Activated CD8-positive, alpha-beta memory T cell treated with anti-CD3 and anti-CD28 coated beads, Interleukin-2, amount 50 U/mL, for 48 hours (primary cell): ENCODE measurements at places on chromosomes 5 and 9.

- no peak for DNase-seq
Observed at GRCh38 chr5:174642816-174643405, 81.5 kb upstream of the MSX2 start.

GRCh38 chr5:146622391-146622790, 106.4 kb upstream of the GPR151 start:
- no peak for DNase-seq

- DNase-seq, result no peak
Observed at GRCh38 chr5:42879291-42879690, 67.6 kb upstream of the SELENOP start.

DNA sequence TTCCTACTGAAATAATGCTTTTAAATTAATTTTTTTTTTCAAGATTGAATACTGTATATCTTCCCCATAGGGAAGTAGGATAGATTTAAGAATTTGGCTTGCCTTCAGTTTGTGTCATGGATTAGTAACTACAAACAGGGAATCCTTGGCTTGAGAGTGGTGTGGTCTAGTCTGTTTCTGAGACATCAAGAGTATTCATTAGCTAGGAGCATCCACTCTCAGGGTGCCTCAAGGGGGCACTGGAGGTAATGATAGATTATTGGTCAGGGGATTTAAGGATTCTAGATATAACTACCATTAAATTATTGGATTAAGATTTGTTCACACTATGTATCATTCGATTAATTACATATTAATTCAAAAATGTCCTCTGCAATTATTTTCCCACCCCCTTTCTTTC, 91.8 kb upstream of the TXNDC8 start:
- no peak for DNase-seq

DNA sequence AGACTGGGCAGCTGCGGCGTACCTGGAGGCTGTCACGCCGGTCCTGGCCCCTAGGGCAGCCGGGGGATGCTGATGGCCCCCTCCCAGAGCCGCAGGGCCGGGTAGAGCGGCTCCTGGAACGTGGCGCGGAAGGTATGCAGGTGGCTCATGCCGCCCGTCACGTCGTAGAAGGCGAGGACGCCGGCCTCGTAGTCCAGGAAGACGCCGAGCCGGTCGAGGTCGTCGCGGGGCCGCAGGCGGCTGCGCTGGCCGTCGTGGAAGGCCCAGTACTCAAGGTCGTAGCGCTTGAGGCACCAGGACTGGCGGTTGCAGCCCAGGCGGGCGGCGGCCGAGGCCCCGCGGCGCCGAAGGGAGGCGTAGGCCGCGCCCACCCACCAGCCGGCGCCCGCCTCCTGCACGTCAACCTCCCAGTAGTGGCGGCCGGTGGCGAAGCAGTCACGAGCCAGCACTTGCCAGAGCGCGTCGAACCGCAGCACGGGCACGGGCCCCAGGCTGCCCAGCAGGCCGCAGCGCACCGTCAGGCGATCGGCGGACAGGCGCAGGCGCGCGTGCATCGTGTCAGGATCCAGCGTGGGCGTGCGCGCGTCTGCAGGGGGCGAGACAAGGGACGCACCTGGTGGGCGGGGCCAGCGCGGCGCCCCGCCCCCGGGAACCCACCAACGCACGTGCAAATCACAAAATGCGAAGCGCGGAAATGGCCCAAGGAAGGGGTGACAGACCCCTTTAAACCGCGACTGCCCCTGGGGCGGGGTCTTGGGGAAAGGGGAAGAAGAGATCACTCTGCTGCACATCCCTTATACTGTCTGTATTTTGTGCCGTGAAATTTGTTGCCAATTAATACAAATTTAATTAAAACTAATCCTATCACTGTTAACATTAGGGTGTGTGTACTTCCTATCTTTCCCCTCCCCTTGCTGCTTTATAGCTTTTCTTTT, 31.2 kb downstream of the NANS start:
- DNase-seq, result peak; percentile 65

GRCh38 chr5:38060354-38060753, 198.0 kb upstream of the EGFLAM start:
- DNase-seq, result no peak

GRCh38 chr9:96619491-96620180, at the start of gene CDC14B:
Gene CDC14B, minus strand, starts transcription at chr9:96619843. Its CDS starts 465 bp downstream, at chr9:96619378.
- DNase-seq, result peak; percentile 86

- DNase-seq, result no peak
Observed at GRCh38 chr5:152804179-152804578, 399.1 kb upstream of the NMUR2 start.

- no peak for DNase-seq
Observed at GRCh38 chr5:4188704-4189103, 593.1 kb downstream of the IRX1 start.

DNA sequence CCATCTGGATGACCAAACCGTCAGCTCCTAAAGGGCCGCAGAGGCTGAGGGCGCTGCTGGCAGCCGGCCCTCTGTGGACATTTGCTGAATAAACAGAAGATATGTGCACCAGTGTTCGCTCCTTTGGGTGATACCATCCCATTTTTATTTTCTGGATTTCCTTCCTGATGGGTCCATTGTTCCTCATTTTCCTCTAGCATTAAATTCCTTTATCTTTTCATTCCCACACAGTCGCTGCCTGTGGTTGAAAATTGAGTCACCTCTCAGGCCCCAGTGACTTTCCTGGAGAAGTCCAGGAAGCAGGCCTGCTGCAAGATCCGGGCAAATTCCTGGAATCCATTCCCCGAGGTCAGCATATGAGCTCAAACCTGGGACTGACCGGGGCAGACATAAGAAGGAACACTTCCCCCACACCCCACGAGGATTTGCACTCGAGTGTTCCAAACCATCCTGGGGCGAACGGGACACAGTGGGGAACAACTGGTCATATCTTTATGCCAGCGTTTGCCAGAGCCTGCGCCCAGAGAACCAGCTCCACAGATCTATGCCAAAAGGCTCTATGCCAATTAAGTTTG, 86.7 kb upstream of the PCA3 start:
- no peak for DNase-seq

DNA sequence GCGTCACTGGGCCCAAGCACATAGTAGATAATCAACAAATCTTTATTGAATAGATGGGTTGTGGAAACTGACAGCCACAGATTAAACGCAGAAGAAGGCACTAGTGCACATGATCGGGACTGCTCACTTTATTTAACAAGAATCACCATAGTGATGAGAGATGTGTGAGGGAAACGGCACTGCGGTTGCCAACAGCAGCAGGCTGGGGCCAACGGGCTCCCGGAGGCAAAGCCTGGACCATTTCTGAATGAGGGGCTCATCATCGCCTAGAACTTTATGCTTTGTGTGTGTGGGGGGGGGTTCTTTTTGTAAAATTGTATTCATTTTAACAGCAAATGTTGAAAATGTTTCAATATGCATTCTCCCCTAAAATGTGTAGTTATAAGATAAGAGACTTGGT, 61.9 kb upstream of the RUFY1 start:
- DNase-seq, result no peak

DNA sequence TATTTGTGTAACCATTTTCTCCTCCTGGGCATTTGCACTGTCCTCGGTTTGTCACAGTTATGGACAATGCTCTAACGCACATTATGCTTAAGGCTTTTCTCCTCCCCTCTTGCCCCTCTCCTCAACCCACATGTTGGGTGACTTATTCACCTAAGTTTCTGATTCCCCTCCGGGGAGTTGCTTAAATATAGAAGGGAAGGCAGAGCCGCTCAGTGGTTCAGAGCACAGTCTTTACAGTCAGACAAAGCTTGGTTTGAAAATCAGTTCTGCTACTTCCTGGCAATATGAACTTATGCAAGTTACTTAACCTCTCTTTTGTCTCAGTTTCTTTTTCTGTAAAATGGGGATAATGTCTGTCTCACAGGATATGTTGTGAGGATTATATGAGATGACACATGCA, 41.2 kb upstream of the SPRY4 start:
- DNase-seq, result no peak

GRCh38 chr5:80348171-80348570, 28.4 kb downstream of the SPZ1 start:
- no peak for DNase-seq

- no peak for DNase-seq
Observed at GRCh38 chr9:68941780-68942459, 72.0 kb downstream of the PRKACG start.

GRCh38 chr5:122183098-122183787, 53.9 kb downstream of the ZNF474 start:
- no peak for DNase-seq

DNA sequence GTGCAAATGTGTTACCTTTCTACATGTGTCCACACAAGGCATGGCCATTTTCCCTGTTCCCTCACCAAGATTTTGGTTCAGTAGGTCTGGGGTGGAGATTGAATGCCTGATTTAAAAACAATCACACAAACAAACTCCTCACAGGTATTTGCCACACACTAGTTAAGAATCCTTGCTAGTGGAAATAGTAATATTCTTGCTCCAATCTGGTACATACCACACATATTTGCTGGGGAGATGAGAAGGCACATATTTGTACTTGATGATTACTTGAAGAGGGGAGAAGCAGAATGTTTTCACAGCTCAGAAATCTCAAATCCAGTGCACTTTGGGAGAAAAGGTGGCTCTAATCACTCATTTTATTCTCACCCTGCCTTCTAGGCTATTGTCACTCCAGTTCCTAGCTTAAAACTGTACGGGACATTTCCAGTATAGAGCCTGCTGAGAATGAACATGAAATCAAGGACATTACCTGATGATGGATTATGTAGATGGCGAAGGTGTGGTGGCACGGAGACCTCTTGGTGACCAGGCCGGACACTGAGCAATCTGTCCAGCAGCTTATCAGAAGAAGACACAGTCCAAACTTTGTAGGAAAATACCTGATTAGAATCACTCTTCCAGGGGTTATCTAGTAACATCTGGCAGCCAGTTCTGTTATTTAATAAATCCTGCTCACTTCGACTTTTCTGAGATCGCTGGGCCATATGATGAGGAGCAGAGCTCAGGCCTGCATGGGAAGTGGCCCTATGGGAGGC, 116.1 kb upstream of the IL6ST start:
- DNase-seq, result no peak

- DNase-seq, result no peak
Observed at GRCh38 chr5:103706939-103707682, 144.5 kb upstream of the NUDT12 start.

- peak; percentile 78 for DNase-seq
Observed at GRCh38 chr5:131252824-131253171, 11.1 kb upstream of the CDC42SE2 start.

DNA sequence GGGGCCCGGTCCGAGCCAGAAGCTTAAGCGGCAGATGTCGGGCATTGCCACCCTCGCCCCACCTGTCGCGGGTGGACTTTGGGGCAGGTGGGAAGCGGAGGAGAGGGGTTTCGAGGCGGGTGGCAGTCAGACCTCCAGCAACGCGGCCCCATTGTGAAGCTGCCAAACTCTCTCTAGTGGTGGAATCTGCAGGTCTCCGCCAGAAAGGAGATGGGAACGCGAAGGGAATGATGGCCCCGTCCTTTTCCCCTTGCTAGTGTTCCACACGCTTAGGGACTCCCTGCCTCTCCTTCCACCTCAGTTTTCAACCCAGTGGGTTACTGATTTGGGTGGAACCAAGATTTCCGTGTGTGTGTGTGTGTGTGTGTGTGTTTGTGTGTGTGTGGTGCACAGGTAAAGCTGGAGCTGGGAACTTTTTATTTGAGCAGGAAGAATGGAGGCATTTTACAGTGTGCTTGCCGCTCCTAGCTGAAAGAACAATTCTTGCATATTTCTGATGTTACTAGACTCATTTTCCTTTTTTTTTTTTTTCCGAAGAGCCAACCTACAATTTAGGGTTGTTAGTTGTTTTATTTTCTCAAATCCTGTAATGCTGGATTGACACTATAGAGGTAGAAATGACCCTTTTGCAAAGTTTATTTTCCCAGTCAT, 1.3 kb downstream of the MACIR start:
- DNase-seq, result no peak

DNA sequence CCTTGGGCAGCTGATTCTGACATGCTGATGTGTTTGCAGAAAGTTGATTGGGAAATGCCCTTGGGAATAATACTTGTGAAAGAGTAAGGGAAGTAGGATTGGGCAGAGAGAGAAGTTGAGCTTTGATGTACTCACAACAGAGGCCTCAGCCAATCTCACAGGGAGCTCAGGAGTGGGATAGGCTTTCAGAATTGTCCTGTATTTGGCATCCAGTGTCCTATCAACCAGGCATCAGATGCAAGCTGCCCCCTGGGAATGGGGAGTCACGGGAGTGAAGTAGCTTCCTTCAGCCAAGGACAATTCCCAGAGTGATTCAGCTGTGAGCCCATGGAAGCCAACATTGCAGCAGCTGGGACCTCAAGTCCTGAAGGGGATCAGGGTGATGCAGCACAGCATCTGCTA, 39.6 kb downstream of the DMAC1 start:
- DNase-seq, result no peak

GRCh38 chr5:150058480-150059126, 27.8 kb downstream of the CSF1R start:
- DNase-seq, result no peak

DNA sequence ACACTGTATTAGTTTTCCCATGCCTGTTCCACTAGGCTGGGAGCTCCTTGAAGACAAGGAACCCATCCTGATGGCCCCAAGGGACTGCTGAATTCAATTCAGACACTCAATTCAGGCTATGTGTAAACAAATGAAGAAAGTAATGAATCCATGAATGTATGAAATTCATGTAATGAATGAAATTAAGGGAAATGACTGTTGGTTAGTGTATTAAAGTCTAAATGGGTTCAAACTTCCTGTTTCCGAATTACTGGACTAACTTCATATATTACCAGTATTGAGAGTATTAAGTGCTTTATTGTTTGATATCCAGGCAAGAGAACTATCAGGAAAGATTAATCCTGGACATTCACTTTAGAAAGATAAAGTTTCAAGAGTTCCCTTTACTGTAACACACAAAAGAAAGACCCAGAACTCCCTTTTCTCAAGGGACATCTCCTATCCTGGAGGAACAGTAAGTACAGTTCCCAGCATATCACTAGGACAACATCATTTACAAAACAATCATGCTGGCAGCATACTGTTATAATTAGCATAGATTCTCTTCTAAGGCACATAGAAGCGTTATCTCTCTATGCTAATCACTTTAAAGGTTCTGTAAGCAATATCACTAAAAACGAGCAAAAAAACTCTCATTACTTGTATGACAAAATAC, 28.5 kb upstream of the IFNK start:
- DNase-seq, result no peak

DNA sequence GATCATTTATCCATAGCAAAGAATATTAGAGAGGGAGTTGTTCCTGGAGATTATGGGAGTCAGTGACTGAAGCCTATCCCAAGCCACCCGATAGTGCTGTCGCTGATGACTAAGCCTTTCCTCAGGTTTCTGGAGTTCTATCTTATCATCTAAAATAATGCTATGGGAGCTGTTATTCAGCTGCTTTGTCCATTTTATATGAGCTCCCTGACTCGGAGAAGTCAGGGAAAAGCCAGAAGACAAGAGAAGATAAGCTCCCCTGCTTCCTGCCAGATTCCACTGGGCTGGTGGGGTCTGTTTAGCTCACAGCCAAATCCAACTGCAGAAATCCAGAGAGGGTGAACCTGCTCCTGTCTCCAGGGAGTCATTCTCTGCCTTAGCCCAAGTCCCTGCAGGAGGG, 148.2 kb downstream of the DROSHA start:
- DNase-seq, result no peak

GRCh38 chr9:130639124-130639765, 25.1 kb upstream of the PRDM12 start:
- DNase-seq, result no peak
